Activated CD4-positive, alpha-beta T cell treated with anti-CD3 and anti-CD28 coated beads, Interleukin-2, amount 50 U/mL, for 4 hours (primary cell): ENCODE measurements at places on chromosomes 2 and 18.

- no peak for DNase-seq
Measured at GRCh38 chr2:230179907-230180306, 39.9 kb downstream of the SP110 start.

DNA sequence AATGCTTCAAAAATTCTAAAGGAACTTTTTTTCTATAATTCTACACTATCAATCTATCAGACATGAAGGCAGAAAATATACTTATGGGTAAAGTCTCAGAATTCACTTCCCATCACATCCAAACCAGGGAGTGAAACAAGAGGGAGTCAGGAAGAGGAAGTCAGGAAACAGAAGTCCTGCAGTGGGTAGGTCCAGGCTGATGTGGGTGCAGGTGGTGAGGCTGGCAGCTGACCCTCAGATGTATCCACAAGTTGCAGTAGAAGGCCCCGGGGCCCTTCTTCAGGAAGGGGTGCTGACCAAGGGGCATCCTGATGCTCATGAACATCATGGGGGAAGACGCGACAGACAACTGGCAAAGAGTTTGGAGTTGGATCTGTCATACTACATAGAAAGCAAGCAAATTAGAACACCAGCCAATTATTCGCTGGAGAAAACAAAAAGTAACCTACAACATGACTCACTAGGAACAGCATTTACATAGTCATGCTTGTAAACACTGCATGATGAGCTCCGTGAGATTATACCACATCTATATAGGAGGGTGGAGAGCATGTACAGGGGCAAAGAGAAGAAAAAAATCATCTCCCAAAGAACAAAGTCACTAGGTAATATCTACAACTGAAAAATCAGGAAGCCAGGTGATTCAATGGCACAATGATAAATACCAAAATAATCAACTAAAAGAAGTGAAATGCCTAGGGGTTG lies 4.2 kb downstream of the UXS1 start:
- DNase-seq: no peak

DNA sequence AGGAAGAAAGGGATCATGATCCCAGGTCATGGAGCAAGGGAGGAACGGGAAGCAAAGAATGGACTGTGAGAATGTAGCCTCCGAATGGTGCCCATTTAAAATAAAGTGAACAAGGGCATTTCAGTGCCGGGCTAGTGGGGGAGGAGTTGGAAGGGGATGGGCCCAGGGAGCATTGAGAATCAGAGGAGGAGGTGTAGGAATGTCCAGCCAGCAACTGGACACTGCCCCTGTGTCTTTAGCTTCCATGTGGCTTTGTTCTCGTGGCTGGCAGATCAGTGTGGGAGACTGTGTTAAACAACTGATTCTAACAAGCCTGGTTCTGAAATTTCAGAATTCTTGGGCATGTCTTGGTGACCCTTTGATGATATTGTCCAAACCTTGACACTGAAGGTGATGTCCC lies 1.4 kb upstream of the RNF103 start:
- no peak for DNase-seq

GRCh38 chr2:170215021-170215420 lies 37.1 kb downstream of the MYO3B start:
- DNase-seq: no peak

- DNase-seq: no peak
Measured at GRCh38 chr2:157874997-157875640, 1.0 kb downstream of the ACVR1 start.

GRCh38 chr2:112541315-112542122 lies 746 bp upstream of the POLR1B start:
- DNase-seq: no peak

GRCh38 chr2:138630164-138630563 lies 128.6 kb downstream of the SPOPL start:
- no peak for DNase-seq

GRCh38 chr2:213101692-213102460 lies 49.5 kb downstream of the IKZF2 start:
- DNase-seq: no peak

GRCh38 chr18:49096021-49096420 lies 145.3 kb upstream of the SMAD7 start:
- DNase-seq: no peak

GRCh38 chr18:50473881-50474280 lies 86.0 kb upstream of the MAPK4 start:
- DNase-seq: no peak

GRCh38 chr2:70886541-70886987 lies 49.1 kb upstream of the ATP6V1B1 start:
- DNase-seq: no peak

DNA sequence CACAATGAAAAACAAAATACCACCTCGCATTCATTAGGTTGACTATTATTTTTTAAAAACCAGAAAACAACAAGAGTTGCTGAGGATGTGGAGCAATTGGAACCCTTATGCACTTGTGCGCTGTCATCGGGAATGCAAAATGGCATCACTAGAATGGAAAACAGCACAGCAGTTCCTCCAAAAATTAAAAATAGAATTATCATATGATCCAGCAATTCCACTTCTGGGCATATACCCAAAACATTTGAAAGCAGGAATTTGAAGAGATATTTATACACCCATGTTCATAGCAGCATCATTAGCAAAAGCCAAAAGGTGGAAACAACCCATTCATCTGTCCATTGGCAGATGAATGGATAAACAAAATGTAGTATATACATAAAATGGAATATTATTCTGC lies 11.9 kb upstream of the NMUR1 start:
- DNase-seq: no peak

- DNase-seq: no peak
Measured at GRCh38 chr2:158498749-158499136, 42.0 kb downstream of the PKP4 start.

GRCh38 chr2:120825370-120826259 lies 89.9 kb downstream of the GLI2 start:
- no peak for DNase-seq

DNA sequence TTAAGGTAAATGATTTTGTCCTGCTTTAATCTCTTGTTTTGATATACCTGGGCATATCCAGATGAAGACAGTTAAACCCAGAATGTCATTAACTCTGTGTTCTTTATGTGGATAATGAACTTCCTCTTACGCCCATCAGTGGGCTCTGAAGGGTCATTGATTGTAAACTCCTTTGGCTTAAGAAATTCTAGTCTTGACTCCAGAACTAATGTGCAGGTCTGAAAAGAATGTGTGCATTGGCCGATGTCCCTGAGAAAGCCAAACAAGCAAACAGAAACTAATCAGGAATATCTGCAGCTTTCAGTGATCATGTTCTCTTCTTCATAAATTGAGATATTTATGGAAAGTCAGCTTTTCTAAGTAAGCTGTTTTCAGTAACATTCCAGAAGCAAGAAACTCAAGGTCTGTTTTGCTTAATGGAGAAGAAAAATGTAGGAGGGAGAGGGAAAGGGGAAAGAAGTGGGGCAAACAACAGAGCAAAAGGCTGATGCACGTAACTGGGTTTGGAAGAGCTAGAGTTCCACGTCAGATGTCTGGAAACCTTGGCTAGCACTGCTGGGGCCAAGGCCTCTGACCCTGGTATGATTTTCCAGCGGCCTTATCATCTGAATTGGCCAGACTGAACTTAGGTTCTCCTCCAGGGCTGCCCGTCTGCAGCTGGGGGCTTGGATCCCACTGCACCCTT lies 61.3 kb upstream of the FHL2 start:
- DNase-seq: no peak

DNA sequence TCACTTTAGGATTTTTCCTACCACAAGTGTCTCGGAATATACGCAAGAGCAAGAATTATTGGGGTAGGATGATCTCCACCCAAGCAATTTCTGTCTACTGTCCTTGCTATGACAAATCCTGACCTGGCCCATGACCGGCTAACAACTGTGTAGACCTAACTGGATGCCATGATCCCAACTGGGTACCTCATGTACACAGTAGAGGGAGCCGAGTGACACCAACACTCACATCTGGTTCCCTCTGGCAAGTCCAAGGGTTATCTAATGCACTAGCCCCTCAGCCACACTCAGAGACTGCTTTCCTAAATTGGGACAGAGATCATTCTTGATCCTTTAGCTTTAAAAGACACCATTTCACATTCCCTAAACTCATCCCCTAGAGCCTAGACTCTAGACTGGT lies 60.7 kb upstream of the ZNF532 start:
- no peak for DNase-seq
